ENCODE measurements at places on chromosomes 5 and 9.
A peak's percentile ranks its signal among the peaks of the same experiment; 100 is the strongest.

- no peak for DNase-seq
Observed at GRCh38 chr5:164139423-164139822, 634.0 kb downstream of the MAT2B start.

- DNase-seq: no peak
Observed at GRCh38 chr9:19800884-19801283, 12.0 kb upstream of the SLC24A2 start.

DNA sequence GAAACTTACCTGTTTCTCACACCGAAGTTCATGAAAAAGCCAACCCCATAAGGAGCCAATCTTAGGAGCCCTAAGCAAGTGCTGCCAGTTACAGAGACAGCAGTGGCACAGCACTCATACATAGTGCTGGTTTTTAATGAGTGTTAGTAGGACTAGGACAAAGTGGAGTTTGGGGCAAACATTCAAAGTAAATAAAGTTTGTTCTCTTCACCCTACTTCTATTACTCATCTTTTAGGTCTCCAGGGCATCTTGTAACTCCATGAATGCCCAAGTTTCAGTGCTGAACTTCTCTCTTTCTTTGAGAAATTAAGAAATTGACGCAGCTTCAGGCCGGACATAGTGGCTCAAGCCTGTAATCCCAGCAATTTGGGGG, 584.7 kb downstream of the EBF1 start:
- DNase-seq: no peak

- DNase-seq: no peak
Observed at GRCh38 chr9:88106492-88106891, 31.8 kb downstream of the SPATA31C2 start.

DNA sequence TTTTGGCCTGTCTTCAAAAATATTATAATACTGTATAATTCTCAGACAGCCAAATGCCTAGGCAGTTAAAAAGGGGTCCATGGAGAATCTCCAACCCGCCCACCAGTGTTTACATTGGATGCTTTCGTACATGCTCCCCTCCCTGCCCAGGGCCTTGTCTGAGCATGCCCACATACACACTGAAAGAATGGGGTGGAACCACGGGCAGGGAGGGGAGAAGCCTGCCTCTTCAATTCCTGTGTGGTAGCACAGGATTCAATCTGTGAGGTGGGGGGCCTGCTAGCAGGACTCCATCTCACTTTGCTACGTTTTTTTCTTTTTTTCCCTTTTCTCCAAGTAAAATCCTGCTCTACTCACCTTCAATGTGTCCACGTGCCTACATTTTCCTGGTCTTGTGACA, 314.7 kb upstream of the GRAMD2B start:
- DNase-seq: no peak

DNA sequence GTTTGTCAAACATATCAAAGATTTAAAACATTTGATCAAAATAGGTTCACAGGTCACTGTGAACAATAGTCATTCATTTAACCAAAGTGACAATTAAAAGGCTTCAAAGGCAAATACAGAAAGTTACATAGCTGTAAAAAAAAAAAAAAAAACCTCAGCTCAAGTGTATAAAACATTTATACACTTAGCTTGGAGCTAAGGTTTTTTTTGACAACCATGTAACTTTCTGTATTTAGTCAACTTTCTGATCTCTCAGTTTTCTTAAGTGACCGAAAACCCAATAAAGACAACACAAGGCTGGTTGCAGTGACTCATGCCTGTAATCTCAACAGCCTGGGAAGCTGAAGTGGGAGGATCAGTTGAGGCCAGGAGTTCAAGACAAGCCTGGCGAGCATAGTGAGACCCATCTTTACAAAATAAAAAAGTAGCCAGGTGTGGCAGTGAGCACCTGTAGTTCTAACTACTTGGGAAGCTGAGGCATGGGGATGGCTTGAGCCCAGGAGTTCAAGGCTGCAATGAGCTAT, 16.4 kb upstream of the UBTD2 start:
- DNase-seq: no peak

DNA sequence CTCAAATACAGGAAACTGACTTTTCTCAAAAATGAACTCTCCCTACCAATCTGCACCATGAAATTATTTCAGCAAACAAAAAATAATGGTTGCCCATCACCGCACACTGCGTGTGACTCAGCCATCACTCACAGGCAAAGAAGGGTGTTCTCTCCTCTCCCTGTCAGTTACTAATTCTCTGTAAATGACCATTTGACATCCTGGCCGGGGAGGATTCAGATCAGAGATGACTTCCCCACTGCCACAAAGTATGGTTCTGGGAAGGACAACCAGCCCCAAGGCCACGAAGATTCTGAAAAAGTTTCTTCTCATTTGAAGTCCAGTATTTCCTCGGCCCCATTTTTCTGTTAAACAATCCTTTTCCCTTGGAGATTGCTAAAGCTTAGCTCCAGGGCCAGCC, 199.4 kb downstream of the AUH start:
- no peak for DNase-seq

DNA sequence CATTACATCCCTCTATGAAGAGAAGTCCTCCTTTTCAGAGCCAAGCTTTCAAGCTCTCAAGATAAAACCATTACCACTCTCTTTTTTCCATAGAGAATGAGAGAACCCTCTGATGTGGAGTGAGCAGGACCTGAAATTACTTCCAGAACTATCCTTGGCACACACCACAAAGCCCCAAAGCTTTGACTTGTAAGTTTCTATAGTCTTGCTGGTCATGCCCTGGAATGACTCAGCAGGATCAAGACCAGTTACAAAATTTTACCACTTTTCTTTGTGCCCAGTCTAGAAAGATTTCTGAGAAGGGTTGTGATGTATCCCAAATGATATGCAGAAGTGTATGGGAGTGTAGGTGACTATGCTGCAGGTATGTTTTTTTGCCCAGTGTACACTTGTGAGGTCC, 760.6 kb downstream of the TLE1 start:
- DNase-seq: no peak

DNA sequence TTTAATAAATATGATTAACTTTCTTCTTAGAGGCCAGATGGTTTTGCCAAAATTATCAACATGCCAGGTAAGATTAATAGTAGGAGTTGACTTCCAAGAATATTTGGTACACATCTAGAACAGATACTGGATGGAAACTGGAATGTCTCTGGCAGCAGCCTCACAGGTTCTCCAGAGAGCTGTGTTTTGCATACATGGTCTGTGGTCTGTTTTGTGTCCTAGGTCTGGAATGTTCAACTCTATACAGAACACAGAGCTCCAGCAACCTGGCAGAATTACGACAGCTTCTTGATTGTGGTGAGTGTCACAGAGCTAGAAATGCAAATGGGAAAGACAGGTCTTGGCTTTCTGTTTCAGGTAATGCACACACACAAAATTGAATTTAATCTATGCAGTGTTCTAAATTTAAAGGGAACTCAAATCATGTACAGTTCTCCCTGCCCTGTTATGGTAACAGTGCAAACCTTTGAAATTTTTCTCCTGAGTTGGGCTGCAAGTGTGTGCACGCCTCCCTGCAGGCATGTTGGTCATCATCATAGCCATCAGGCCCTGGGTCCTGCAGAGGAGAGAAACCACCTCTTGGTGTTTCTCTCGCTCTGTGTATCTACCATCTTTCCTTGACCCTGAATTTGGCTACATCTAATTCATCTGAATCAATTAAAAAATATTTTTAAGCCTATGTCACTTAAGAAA, 58.3 kb downstream of the PIK3R1 start:
- no peak for DNase-seq

DNA sequence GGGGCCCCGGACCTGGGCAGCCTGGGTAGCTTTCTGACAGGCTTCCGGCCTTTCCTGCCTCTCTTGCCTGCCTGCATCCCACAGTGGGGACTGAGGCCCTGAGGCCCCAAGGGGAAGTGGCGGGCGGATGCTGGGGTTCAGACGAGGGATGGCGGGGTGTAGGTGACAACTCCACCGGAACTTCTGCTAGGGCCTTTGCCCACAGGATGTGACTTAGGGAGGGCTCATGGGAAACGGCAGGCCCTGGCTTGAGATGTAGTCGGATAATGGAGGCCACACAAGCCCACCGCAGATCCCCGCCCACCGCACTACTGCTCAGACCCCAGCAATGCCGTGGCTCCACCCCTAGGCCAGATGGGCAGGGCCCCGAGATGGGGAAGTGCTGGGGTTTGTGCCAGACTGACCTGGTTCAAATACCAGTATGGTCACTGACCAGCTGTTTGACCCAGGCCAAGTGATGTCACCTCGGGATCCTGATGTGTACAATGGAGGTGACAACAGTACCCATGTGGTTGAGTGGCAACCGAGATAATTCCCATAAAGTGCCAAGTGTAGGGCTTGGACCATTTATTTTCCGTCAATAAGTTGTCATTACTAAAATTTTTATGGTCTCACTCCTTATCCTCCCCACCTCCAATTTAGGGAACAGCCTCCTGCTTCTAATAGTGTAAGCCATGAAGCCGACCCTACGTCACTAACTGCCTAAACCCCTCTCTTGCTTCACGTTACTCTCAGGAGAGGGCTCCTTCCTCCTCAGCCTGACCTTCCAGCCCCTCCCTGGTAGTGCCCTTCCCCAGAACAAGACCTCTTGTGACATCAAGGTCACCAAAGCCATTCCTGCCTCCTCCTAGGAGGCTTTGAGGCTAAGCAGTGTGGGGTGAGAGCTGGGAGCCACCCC, 2.5 kb upstream of the CDK9 start:
- no peak for DNase-seq

GRCh38 chr5:40736103-40736875, 19.5 kb downstream of the TTC33 start:
- DNase-seq: no peak

DNA sequence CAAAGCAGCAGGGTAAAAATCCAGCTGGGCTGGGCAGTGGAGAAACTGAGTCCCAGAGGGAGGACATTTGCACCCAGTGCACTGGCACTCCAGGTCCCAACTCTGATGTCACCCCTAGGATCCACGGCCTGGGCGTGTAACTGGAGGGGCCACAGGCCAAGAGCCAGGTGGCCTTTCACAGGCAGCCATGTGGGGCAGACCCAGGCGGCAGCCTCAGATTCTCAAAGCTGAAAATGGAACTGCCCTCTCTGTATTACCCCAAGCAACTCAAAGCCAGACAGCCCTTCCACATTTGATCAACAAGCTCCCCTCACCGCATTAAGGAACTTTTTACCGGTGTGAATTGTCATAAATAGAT, 46.7 kb downstream of the RASGEF1C start:
- no peak for DNase-seq

DNA sequence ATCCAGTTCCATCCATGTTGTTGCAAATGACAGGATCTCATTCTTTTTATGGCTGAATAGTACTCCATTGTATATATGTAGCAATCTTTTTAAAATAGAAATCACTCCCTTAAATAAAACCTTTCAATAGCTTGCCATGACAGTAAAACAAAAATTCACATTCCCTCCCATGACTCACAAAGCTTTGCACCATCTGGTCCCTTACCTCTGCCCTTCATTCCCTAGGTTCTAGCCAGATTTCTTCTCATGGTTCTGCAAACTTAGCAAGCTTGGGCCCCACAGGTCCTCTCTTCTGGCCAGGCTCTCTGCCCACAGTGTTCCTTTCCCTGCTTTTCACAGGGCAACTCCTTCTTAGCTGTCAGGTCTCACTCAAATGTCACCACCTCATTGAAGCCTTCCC, 4.3 kb upstream of the SPOCK1 start:
- no peak for DNase-seq

- DNase-seq: no peak
Observed at GRCh38 chr5:155699385-155699784, 627.6 kb upstream of the SGCD start.

DNA sequence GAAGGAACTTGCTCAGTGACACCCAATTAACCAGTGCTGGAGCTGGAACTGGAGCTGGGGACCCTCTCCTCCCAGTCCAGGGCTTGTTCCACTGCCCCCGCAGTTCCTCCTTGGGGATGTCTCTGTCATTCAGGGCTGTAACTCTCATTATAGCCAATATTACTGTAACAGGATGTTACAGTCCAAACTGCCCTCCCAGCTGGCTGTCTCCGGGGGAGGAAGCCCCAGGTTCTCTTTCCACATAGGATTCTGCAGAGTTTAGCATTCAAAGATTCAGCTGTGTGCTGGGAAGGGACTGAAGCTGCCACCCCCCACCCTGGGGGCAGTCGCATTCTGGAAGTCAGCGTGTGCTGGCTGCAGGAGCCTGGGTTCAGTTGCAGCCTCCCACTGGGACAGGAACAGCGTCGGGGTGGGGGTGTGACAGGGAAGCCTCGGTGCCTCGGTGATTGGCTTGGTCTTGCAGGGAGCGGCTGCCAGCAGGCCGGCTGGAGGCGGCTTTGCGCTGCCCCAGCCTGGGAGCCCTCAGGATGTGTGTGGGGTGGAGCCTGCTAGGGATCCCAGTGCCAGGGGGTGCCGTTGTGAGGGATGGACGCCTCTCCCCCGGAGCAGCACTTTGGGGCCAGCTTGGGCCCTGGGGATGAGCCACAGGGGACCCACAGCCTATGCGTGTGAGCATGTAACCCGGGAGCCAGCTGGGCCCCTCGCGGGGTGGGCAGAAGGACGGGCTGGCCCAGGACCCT, 101.1 kb downstream of the RGS3 start:
- DNase-seq: peak; percentile 40

- DNase-seq: no peak
Observed at GRCh38 chr9:137136261-137136880, 2.6 kb upstream of the GRIN1 start.

GRCh38 chr9:89535461-89535860, 37.5 kb upstream of the SEMA4D start:
- DNase-seq: no peak

DNA sequence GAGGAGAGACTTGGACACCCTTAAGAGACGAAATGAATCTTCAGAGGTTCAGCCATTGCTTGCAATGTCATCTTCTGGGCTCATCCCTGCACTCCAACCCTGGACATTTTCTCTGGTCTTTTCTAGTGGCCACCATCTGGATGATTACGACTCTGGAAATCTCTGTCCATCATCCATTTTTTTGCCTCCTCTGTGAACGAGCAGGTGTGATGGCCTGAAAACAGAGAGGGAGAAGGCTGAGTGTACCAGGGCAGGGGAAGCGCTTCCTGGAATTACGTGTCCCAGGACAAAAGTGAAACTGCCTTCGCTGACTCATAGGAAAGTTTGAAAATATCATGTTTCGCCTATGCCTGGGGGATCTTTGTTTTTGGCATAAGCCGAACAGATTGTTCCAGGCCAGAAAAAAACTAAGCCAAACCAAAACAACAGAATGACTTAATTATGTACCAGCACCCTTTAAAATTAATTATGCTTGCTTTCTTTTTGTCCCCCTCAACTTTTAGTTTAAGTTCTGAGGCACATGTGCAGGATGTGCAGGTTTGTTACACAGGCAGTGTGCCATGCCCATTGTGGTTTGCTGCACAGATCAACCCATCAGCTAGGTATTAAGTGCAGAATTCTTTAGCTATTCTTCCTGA, 31.9 kb downstream of the ANKRD33B start:
- DNase-seq: peak; percentile 78

GRCh38 chr9:77956555-77956954, 75.1 kb downstream of the GNAQ start:
- DNase-seq: no peak

DNA sequence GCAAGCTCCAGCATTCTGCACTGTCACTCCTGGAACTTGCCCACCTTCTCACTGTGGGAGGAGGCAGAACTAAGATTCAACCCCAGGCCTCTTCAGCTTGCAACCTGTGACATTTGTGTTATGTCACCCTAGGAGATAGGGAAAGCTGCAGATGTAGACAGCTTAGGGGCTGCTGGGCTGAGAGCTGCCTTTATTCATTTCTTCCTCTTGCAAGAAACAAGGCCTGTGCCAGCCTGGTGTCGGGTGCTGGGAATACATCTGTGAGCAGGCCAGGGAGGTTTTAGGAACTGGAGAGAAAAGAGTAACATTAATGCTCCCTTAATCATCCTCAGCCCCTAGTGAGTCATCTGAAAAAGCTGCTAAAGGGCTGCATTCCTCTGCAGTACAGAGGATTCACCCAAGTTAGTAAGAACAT, 101.8 kb downstream of the FGF18 start:
- peak; percentile 69 for DNase-seq
